ENCODE measurements at places on chromosomes 16 and 17. TPM values are rescaled to one million over a fixed set of nuclear protein-coding genes. Genes with fewer than 3 reads are reported as not detected.

MEFV gene
- not detected for total RNA-seq

CTCF gene
- total RNA-seq, result 62.1 TPM

KRTAP1-5 gene
- total RNA-seq, result not detected

- DNase-seq, result no peak
Measured at GRCh38 chr17:63740464-63741142, 996 bp downstream of the STRADA start.

- no peak for DNase-seq
Measured at GRCh38 chr16:28014851-28015250, 48.7 kb downstream of the GSG1L start.

- DNase-seq, result no peak
Measured at GRCh38 chr16:5016967-5017677, 16.6 kb downstream of the NAGPA start.

DNA sequence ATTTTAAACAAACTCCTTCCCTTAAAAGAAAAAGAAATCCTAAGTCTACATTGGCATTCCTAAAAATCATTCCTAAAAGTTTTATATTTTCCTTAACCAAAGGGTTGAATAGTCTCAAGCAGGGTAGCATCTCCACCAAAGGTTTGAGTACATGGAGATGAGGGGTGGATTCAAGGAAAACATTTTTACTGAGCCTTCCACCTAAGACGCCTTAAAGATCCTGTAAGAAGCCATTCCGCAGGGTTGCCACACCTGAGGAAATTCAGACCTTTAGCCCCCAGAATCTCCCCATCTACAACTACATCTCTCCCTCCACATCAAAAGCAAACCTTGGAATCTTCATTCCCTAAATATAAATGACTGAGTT lies 7.7 kb upstream of the AKTIP start:
- no peak for DNase-seq

- no peak for DNase-seq
Measured at GRCh38 chr17:17242246-17242645, 5.3 kb upstream of the FLCN start.
